ENCODE measurements at places on chromosomes 5 and 9. TPM values are rescaled to one million over a fixed set of nuclear protein-coding genes. Genes with fewer than 3 reads are reported as not detected.
A peak's percentile ranks its signal among the peaks of the same experiment; 100 is the strongest.

The KCNIP1 gene
- 1.8 TPM for total RNA-seq

The SPATA31D3 gene
- not detected for total RNA-seq

The COL23A1 gene
- 8.7 TPM for total RNA-seq

The ERGIC1 gene
- 183 TPM for total RNA-seq

The NHP2 gene
- 98.6 TPM for total RNA-seq

The PDE8B gene
- total RNA-seq, result 4.5 TPM

- DNase-seq, result no peak
Measured at GRCh38 chr9:108158236-108158995, 668.8 kb upstream of the KLF4 start.

DNA sequence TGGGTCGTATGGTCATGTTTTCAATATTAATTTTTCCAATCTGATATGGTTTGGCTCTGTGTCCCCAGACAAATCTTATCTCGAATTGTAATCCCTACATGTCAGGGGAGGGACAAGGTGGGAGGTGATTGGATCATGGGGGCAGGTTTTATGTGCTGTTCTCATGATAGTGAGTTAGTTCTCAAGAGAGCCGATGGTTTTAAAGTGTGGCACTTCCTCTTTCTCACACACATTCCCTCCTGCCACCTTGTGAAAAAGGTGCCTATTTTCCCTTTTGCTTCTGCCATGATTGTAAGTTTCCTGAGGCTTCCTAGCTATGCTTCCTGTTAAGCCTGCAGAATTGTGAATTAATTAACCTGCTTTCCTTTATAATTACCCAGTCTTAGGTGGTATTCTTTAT is 309.1 kb upstream of the GRIN3A start:
- no peak for DNase-seq

DNA sequence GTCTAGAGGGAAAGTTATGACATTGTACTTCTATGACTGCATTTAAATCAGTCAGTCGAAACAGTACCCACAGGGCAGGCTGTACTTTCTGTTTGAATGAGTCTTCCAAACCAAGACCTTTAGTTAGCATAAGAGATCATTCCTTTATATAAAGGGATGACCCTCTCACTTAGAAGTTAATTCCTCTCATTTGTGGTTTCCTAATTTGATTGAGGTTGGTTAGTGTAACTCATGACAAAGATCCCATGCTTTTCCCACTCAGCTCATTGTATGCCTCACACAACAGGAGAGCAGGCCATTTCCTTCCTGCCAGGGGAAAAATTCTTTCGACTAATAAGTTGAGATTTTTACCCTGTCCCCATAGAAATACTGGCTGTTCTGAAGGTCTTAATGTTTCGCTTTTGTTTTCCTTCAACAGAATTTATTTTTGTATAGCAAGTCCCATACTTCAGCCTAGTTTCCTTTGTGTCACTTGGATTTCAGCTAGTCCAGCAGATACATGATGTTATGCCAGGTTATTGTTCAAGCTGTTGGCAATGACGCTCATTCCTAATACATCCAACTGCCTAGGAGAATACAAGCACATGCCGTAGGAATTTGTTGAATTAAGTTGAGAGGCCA is 500.7 kb downstream of the SPATA31D1 start:
- DNase-seq, result no peak

DNA sequence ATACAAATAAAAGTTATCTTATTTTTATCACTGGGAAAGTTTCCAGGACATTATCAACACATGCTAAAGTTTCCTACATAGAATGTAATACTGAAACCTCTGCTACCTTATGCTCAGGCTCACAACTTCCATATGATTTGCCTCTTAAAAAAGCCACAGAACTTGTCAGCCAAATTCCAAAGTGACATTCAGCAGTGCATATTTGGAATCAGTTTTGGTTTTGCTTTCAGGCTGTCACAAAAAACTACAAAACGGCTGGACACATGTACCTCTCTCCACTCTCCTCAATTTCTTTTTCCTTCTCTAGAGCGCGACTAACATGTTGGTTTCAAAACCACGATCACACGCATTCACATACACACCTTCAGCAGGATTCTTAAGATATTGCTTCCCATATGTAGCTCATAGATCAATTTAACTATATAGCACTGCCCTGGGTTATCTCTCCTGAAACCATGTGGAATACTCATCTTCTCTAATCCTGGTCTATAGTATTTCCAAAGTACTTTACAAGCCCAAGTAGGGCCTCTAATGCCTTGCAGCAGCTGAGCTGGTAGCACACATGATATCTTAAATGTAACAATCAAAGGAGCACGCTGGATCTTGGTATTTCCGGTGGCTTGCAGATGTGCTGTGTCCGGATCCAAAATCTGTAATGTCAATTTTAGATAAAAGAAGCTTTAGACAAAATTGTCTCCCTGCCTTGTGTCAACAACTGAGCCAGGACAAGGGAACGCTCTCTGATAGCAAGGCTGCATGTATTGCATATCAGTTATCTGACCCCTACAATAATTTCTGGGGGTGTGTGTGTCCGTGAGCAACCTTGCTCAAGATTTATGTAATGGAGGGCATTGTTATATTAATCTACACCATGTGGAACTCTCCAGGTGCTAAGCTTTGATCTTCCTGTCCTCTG is 203.2 kb downstream of the DMRT2 start:
- DNase-seq, result no peak

DNA sequence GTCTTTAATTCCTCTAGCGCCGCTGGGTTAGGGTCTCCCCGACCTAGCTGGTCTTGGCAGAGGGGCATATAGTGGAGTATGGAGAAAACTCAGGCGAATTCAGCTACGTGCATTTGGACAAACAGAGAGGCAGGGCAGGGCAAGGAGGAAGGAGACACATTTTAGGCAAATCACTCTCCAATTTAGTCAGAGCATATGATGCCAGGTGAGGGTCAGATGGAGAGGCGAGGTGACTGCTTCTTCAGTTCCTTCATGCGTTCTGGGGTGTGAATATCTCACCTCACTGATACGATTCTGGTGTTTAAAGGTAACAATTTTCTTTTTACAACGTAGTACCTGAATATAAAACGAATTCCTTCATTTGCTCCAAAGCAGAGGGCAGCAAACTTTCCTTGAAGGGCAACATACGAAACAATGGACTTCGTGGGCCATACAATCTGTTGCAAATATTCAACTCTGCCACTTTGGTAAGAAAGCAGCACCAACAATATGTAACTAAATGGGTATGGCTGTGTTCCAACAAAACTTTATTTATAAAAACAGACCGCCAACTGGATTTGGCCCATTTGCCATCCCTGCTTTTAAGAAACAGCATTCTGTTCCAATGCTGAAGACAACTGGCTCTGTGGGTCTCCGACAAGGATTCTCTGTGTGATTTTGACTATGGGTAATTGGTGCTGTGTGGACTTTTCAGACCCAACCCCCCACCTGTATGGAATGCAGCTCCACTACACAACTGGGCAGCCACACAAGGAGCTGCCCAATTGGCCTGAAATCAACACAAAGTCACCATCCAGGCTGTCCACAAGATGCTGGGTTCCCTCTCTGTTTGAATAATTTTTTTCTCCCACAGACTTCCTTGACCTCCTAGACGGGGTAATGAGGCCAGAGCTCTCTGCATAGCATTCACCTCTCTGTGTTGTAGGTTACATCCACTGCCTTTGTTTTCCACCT is 53.8 kb downstream of the RAPGEF1 start:
- DNase-seq, result no peak

GRCh38 chr9:101650142-101650541 is 55.4 kb upstream of the PPP3R2 start:
- DNase-seq, result no peak

- peak; percentile 78 for DNase-seq
Measured at GRCh38 chr5:139104577-139105276, 93.4 kb downstream of the SIL1 start.

DNA sequence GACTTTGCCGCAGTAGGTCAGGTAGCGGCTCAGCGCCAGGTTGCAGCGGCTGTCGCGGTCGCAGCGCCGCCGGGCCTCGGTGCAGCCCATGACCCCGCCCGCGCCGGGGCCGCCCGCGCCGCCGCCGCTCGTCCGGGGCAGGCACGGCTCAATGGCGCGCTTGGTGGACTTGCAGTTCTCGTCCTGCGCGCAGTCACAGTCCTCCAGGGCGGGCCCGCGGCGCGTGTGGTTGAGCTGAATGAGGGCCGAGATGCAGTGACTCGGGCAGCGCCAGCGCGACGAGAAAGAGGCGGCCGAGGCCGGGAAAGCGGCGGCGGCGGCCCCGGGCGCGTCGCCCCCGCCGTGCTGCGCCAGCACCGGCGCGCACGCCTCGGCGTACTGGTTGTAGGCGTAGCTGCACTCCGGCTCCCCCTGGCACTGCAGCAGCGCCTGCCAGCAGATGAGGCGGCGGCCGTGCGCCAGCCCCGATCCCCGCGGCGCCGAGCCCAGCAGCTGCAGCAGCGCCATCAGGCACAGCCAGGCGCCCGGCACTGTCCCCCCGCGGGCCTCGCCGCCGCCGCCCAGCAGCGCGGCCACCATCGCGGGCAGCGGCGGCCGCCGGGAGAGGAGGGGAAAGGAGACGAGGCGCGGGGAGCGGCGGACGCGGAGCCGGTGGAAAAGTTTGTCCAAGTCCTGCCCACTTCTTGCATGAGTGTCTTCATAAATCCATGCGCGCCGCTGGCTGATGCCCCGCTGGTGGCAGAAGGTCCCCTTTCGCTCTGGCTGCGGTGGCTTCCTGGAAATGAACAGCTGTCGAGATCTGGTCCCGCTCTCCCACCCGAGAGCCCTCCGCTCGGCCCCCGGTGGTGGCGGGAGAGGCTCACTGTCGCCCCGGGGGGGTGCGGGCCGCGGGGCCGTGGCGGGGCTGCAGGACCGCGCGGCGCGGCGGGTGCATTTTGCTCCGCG is 833 bp downstream of the GAS1 start:
- peak; percentile 91 for DNase-seq

- no peak for DNase-seq
Measured at GRCh38 chr5:77774981-77775789, 954 bp downstream of the TBCA start.

DNA sequence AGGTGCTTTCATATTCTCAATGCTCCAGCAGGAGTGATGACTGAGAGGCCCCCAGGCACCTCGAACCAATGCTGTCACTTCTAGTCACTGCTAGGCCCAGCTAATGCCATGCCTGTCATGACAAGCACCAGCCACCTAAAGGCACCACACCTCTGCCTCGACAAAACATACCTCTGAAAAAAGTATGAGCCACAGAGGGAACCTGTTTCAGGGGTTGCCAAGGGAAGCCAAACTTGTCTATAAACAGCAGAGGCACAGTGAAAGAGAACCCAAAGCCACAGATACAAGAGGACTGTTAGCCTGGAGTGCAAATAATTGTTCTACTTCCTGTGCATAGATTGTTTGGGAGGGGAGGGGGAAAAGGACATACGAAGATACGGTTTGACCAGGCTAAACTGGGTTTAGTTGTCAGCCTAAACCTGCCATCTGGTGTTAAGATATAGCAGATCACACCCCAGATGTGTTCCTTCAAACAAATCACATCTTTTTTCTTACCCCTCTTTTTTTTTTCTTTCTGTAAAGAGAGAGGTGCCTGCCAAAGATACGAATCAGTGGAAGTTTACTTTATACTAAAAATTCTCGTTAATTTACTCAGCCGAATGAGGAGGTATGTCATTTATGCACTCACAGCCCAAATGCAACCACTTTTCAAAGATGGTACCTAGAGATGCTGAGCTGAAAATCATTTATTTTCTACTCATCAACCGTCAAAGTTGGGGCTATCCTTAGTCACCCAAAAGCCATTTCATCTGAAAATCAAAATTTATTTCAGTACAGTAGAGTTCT is 45.7 kb downstream of the BNC2 start:
- no peak for DNase-seq

- no peak for DNase-seq
Measured at GRCh38 chr9:121122246-121123032, 47.7 kb downstream of the CNTRL start.

DNA sequence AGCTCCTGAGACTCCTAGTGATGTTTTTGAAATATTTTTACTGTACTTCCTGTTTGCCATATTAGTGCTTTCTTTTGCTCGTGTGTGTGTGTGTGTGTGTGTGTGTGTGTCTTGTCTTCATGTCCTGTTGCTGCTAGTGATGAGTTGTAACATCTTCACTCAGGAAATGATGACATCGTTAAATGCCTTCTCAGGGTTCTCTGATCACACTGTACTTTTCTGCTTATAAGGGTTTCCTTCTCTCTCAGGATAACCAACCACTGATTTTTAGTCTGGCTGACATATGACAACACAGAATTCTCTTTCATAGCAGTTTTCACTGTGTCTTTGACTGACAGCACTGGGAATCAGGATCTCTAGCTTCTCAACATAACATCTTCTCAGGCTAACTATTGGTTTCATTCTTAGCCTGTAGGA is 16.1 kb downstream of the SV2C start:
- DNase-seq, result no peak

GRCh38 chr5:35325836-35326235 is 95.5 kb upstream of the PRLR start:
- DNase-seq, result no peak

- DNase-seq, result no peak
Measured at GRCh38 chr9:89941875-89942274, 337.1 kb downstream of the GADD45G start.

GRCh38 chr5:111310711-111311620 is 86.8 kb downstream of the CAMK4 start:
- no peak for DNase-seq

- no peak for DNase-seq
Measured at GRCh38 chr5:148469501-148469935, 85.8 kb downstream of the FBXO38 start.

DNA sequence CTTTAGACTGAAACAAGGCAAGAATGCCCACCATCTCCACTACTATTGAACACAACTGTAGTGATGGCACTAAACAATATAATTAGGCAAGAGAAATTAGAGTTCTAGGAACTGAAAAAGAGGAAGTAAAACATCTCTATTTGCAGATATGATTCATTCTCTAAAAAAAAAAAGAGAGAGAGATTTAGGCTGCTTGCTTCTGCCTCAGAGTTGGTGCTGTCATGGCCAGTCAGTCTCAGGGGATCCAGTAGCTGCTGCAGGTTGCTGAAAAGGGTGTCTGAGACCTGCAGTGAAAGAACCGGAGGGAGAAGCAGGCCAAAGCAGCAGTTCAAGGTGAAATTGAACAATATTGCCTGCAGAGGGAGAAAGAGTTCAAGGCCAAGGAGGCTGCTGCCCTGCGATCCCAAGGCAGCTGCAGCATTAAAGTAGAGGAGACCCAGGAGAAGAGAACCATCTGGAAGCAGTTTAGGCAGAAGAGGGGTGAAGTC is 72.5 kb downstream of the AP3B1 start:
- DNase-seq, result no peak

GRCh38 chr5:136375920-136376319 is 10.6 kb upstream of the TRPC7 start:
- DNase-seq, result no peak

- no peak for DNase-seq
Measured at GRCh38 chr5:178069909-178070308, 43.4 kb upstream of the N4BP3 start.

GRCh38 chr5:1706428-1706827 is 93.2 kb downstream of the MRPL36 start:
- no peak for DNase-seq
